Epithelial cell of proximal tubule (primary cell): ENCODE measurements at places on chromosomes 2 and 18. TPM values are rescaled to one million over a fixed set of nuclear protein-coding genes. Genes with fewer than 3 reads are reported as not detected.

The PAPOLG gene
- total RNA-seq = 9.1 and 12.6 TPM in 2 replicates

The IFIH1 gene
- total RNA-seq = 4.8 and 8.4 TPM in 2 replicates

The UGT1A5 gene
- not detected in 2 replicates for total RNA-seq

The BMP10 gene
- total RNA-seq = not detected in 2 replicates

The CLHC1 gene
- 3.8 and 8.6 TPM in 2 replicates for total RNA-seq

The RTP5 gene
- not detected in 2 replicates for total RNA-seq

The SERPINB8 gene
- 11.5 and 12.7 TPM in 2 replicates for total RNA-seq

The LTBP1 gene
- total RNA-seq = 10.5 and 43.9 TPM in 2 replicates

The IL1R2 gene
- 5.4 and 12.6 TPM in 2 replicates for total RNA-seq

The ALPG gene
- not detected in 2 replicates for total RNA-seq

The BUB1 gene
- 57.2 and 85.9 TPM in 2 replicates for total RNA-seq

The ZNF892 gene
- total RNA-seq = 3.4 and 7.1 TPM in 2 replicates

The TCF4 gene
- total RNA-seq = 7.2 and 9.3 TPM in 2 replicates

The TOGARAM2 gene
- total RNA-seq = 0.07 TPM in 1 of 2 replicates, not detected in the other

The COL5A2 gene
- 32.7 and 82.1 TPM in 2 replicates for total RNA-seq

The PID1 gene
- 0.69 and 1.9 TPM in 2 replicates for total RNA-seq

The BARD1 gene
- 18.8 and 29.3 TPM in 2 replicates for total RNA-seq

The CPS1 gene
- total RNA-seq = 2.2 and 2.8 TPM in 2 replicates

The LOXL3 gene
- 5.9 and 6.6 TPM in 2 replicates for total RNA-seq

The CCL20 gene
- 1.0 and 1.2 TPM in 2 replicates for total RNA-seq

The PRKRA gene
- total RNA-seq = 53.7 and 61.6 TPM in 2 replicates

The PSTPIP2 gene
- total RNA-seq = 7.2 and 11.0 TPM in 2 replicates

The DYSF gene
- 6.3 and 8.2 TPM in 2 replicates for total RNA-seq

The DNAH7 gene
- 0.06 and 0.29 TPM in 2 replicates for total RNA-seq

The CDKL4 gene
- total RNA-seq = 0.22 and 0.23 TPM in 2 replicates

The SPP2 gene
- total RNA-seq = not detected in 2 replicates

The SMCHD1 gene
- 25.9 and 32.8 TPM in 2 replicates for total RNA-seq

The IL36RN gene
- not detected in 2 replicates for total RNA-seq

The LRRC30 gene
- not detected in 2 replicates for total RNA-seq

The IGFBP5 gene
- total RNA-seq = 61.9 and 111 TPM in 2 replicates

The REG3G gene
- not detected in 2 replicates for total RNA-seq

The L3MBTL4 gene
- 0.65 and 4.0 TPM in 2 replicates for total RNA-seq

The GALNT14 gene
- 80.7 and 90.4 TPM in 2 replicates for total RNA-seq

The AMER3 gene
- not detected in 2 replicates for total RNA-seq

The LOXHD1 gene
- not detected in 2 replicates for total RNA-seq

The SLC30A3 gene
- 0.29 TPM in 1 of 2 replicates, not detected in the other for total RNA-seq

The UGT1A4 gene
- 0.07 TPM in 1 of 2 replicates, not detected in the other for total RNA-seq

The MYO7B gene
- 0.43 TPM in 1 of 2 replicates, not detected in the other for total RNA-seq

The SLC38A11 gene
- 0.17 TPM in 1 of 2 replicates, not detected in the other for total RNA-seq

The ZC3H6 gene
- 0.94 and 6.7 TPM in 2 replicates for total RNA-seq

The COBLL1 gene
- total RNA-seq = 28.8 and 33.0 TPM in 2 replicates

The RAB6C gene
- 0.07 TPM in 1 of 2 replicates, not detected in the other for total RNA-seq

The INPP4A gene
- 12.2 and 15.1 TPM in 2 replicates for total RNA-seq

The TFPI gene
- 99.7 and 144 TPM in 2 replicates for total RNA-seq

The ARMC9 gene
- 12.6 and 21.3 TPM in 2 replicates for total RNA-seq

The AQP12A gene
- not detected in 2 replicates for total RNA-seq
